ENCODE measurements at places on chromosomes 3 and 15. TPM values are rescaled to one million over a fixed set of nuclear protein-coding genes. Genes with fewer than 3 reads are reported as not detected.

The ATP13A5 gene
- total RNA-seq: not detected

The C15orf61 gene
- 1.8 TPM for total RNA-seq

The LRRIQ4 gene
- not detected for total RNA-seq

The C3orf49 gene
- total RNA-seq: not detected

The PEX5L gene
- 7.0 TPM for total RNA-seq

The GOLGA6L10 gene
- not detected for total RNA-seq

The SPTSSB gene
- 33.0 TPM for total RNA-seq
